NCI-H1436 treated with DMSO at 0.1 percent for 48 hours (cell line): ENCODE measurements at places on chromosomes 3 and 15.

DNA sequence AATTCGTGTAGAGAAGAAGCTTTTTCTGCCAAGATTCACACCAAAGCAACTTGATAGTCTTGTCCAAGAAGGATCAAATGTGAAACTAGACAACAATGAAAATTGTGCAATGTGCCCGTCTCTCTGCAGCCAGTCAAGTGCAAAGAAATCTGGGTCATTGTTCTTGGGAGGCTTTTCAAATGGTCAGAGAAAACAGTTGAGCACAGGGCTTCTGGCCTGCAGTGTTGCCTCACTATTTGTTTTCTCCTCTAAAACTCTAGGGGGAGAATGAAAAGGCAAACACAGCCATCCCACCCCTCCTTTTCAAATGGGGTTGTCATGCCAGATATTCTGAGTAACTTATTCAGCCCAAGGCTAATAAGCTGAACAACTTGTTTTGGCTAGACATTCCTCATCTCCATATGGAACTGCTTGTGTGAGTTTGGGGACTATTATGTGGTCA is 417.6 kb upstream of the CDIN1 start:
- no peak for DNase-seq

GRCh38 chr3:56954125-56954524 is 106.3 kb upstream of the SPATA12 start:
- no peak for DNase-seq

GRCh38 chr3:188947401-188948280 is 224.1 kb upstream of the TPRG1 start:
- DNase-seq, result peak; percentile 98

DNA sequence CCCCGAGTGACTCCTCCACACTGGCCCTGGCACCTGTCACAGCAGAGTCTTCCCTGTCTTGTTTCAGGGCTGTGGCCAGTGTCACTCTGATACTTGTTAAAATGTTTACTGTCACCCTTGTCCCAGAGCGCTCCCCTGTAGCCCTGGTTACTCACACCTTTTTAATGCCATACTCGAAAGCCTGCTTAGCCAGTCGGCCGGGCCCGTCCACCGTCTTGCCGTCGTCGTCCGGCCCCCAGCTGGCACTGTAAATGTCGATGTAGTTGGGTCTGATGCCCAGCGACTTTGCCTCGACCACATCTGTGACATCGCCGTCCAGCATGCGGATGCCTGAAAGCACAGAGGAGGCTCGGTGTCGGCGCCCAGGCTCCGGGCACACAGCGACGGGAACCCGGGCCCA is 91.3 kb downstream of the PCSK6 start:
- DNase-seq, result no peak

GRCh38 chr3:46713050-46713897 is 4.4 kb downstream of the PRSS50 start:
- DNase-seq, result no peak

GRCh38 chr3:16995601-16996000 is 110.8 kb downstream of the PLCL2 start:
- no peak for DNase-seq

- no peak for DNase-seq
Measured at GRCh38 chr3:127028781-127029657, 46.1 kb downstream of the PLXNA1 start.

GRCh38 chr15:101349047-101349951 is 54.3 kb upstream of the SNRPA1 start:
- DNase-seq, result no peak

GRCh38 chr3:108914774-108915641 is 38.7 kb downstream of the GUCA1C start:
- peak; percentile 48 for DNase-seq

DNA sequence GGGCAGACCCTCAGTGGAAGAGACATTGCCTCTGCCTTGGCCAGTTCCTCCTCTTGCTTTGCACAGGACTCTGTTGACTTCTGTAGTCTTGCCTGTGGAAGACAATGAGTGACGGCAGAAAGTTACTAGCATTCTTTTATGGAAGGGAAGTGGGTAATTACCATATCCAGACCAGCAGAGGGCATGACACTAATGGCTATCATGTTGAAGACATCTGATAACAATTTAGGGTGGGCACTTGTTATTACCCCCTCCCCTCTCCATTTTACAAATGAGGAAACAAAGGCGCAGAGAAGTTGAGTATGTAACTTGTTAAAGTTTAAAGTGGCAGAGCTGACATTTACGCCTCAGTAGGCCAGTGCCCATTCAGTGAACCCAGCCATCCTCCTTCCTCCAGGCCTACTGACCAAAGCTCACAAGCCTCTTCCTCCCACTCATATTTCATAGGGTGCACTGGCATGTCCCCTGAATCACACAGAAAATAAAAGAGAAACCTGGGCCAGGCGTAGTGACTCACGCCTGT is 48.2 kb upstream of the FMN1 start:
- no peak for DNase-seq

- no peak for DNase-seq
Measured at GRCh38 chr3:195762249-195762585, 41.4 kb downstream of the MUC20 start.

DNA sequence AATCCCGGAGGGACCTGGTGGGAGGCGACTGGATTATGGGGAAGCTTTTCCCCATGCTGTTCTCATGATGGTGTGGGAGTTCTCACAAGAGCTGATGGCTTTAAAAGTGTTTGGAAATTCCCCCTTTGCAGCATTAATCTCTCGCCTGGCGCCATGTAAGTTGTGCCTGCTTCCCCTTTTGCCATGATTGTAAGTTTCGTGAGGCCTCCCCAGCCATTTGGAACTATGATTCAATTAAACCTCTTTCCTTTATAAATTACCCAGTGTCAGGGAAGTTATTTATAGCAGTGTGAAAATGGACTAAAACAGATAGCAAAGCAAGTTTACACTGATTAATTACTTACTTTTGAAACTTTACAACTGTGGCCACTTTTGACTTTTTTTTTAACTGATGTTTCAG is 10.6 kb upstream of the U2SURP start:
- DNase-seq, result no peak

GRCh38 chr15:70348226-70348543 is 250.5 kb upstream of the TLE3 start:
- peak; percentile 48 for DNase-seq

- no peak for DNase-seq
Measured at GRCh38 chr15:53260647-53261046, 470.5 kb upstream of the ONECUT1 start.

DNA sequence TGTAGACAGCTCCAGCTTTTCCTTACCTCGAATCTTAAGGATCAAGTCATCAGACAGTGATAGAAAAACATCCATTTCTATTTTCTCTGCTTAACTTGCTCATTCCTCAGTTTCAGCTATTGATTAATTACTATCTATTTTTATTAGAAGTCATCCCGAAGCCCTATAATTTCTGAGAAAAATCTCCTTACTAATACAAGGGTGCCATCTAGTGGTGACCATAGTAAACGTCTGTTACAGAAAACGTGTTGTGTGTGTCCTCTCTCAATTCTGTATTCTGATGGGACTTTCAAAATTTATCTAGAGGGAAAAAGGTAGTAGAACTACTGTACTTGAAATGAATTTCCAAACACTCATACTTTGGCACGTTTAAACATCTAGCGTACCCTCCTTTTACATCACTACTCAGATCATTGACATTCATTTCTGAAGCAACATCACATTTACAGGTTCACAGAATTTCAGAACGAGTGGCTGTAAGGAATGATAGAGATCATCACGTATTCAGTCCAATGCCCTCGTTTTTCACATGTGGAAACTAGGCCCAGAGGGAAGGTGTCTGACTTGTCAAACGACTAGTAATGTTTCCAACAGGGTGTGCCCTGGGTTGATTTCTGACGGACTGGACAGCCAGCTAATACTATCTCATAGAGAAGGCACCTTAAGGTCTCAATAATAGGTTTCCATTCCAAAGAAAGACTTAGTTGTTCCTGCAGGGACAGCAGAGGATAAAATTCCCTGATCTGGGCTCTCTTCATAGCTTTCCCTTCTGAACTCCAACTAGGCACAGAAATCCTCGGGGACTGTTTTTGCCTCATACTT is 25.6 kb downstream of the HACD2 start:
- DNase-seq, result peak; percentile 33

GRCh38 chr3:150158943-150159625 is 188.4 kb upstream of the PFN2 start:
- DNase-seq, result no peak

GRCh38 chr3:28476194-28476593 is 127.6 kb upstream of the AZI2 start:
- no peak for DNase-seq

DNA sequence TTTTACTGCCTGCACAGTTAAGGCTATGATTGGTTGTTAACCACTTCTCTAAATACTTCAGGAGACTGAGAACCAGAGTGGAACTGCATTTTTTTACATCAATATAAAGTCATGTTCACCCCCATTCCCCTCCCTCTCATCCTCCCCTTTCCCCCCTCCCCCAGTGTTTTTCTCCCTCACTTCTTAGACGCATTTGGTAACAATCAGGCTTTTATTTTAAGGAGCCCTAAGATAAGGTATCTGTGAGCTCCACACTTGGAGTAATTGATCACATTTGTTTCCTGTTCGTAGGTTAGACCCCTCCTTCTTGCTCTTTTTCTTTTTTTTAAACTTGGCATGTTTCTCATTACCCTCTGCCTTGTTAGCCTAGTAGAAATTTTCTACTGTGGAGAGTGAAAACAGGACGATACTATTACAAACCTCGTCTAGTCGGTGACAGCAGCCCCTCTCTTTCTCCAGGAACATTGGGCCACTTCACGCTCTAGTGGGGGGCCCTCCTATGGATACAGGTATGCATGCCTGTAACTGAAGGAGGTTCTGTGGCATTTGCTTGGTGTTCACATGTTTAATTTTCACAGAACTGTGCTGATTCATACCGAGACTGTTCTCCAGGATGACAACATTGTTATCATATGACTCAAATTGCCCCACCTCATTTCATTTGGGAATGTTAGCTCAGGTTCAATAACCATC is 314.4 kb downstream of the MECOM start:
- no peak for DNase-seq
